ENCODE measurements at places on chromosomes 5 and 9.

DNA sequence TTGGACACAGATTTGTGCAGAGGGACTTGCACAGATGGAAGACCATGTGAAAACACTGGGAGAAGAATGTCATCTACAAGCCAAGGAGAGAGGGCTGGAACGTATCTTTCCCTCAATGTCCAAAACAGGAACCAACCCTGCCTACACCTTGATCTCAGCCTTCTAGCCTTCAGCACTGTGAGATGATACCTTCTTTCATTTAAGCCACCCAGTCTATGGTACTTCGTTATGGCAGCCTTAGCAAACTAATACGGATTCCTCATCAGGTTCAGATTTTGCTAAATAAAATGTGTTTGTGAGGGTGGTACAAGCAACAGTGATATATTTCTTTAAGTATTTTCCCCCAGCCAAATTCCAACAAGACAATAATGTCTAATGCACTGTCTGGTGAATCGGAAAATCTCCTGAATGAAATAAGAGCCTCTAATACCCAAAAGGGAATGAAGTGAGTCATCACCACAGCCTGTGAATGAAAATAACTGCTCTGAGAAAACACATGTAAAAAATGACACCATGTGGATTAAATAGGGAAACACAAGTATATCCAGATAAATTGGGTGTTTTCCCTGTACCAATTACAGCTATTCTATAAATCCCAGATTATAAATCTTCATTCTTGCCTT lies 182.8 kb upstream of the TARS1 start:
- no peak for DNase-seq

GRCh38 chr5:158573829-158574228 lies 525.9 kb downstream of the EBF1 start:
- DNase-seq, result no peak

- no peak for DNase-seq
Measured at GRCh38 chr9:111992523-111992922, 95.9 kb downstream of the UGCG start.

GRCh38 chr5:133962131-133962530 lies 6.3 kb downstream of the C5orf15 start:
- no peak for DNase-seq

DNA sequence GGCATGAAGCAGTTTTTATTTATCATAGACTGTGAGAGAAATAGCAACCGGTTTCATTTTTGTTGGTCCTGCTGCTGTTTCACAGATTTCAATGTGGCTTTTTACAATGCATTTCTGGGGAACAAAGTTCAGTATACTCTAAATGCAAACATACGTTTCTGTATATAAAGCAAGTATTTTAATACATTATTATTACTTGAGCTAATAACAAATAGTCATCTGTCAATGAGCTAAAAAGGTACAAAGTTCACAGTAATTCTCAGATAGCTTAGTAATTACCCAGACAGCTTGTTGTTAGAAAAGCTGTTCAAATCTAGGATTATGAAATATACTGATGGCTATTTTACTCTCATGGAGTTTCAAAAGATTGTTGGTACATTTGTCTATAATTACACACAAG lies 50.8 kb downstream of the PBX3 start:
- no peak for DNase-seq

- DNase-seq, result peak; percentile 5
Measured at GRCh38 chr9:96317335-96317980, 15.5 kb upstream of the HSD17B3 start.

- no peak for DNase-seq
Measured at GRCh38 chr5:154302161-154302560, 111.6 kb downstream of the GALNT10 start.

GRCh38 chr9:72586388-72587130 lies 65.2 kb downstream of the TMC1 start:
- no peak for DNase-seq
